ENCODE measurements at places on chromosomes 4 and X.

DNA sequence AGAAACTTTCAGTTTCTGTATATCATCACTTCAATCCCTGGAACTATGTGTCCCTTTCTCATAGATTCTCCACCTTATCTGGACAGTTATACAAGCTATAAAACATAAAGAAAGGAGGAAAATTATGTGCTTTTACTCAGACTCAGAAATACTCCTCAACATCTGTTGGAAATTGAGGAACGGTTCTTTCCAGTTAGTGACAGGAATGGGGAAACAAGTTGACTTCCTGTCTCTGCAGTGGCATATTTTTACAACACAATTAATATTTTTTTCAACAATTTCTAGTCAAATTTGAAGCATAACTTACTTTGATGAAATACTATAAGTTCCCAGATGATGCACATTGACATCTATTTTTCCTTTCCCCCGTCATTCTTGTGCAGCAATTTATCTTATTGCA is 27.9 kb downstream of the ABHD18 start:
- no peak for DNase-seq

DNA sequence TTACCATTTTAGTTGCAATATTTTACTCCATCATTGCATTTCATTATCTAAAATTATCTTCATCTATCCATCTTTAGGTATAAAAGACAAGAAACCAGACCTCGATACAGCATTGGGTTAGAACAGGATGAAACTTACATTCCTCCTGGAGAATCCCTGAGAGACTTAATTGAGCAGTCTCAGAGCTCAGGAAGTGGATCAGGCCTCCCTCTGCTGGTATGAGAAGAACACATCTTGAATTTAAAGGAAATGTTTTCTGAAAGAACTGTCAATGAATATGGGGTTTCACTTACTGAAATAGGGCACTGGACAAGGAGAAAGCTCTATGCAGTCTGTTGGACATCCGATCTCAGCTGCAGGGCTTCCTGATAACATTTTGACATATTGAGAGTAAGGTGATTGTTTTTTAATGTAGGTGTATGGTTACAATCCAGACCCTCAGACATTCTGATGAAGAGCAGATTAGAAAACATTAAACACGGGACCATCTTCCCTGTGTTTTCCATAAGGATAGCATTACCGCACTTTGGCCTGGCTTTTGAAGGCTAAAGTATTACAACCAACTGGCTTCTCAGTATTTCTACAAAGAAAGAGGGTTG is 367.2 kb downstream of the BMPR1B start:
- no peak for DNase-seq

GRCh38 chrX:129652565-129653169 is 2.1 kb downstream of the APLN start:
- no peak for DNase-seq

GRCh38 chrX:43333543-43333942 is 322.6 kb upstream of the MAOA start:
- no peak for DNase-seq

GRCh38 chrX:136387951-136388502 is 87.3 kb downstream of the ADGRG4 start:
- no peak for DNase-seq

DNA sequence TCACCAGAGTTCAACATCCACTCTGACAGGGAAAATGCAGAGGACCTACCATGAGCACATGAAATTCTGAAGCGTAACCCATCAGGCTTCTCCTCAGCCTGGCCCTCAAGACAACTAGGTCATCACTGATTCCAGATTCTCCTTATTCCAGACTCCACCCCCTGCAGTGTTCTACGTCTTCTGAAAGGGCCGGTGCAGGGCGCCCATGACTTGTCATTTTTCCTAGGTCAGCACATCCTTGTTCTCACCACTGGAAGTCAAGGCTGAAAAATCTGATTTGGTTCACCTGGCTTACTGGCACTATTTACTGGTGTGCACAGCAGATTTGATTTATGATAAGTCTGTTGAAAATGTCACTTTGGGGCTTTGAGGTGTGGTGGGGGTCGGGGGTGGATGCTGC is 140.9 kb upstream of the KLF3 start:
- no peak for DNase-seq

DNA sequence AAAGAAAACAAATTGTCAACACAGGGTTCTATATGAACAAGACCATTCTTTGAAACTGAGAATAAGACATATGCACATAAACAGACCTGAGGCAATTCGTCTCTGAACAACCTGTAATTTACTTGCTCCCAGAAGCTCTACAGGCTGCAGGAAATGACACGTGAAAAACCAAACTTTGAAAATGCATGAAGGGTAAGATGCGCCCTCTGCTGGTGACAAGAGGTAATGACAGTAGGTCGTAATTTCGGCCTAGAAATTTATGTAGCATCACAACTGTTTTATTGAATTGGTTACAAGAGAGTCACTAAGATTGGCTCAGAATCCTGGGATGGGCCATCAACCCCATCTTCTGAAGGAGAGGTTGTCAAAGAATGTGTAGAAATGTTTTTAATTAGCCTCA is 276.5 kb downstream of the PPP4R3C start:
- DNase-seq, result no peak

DNA sequence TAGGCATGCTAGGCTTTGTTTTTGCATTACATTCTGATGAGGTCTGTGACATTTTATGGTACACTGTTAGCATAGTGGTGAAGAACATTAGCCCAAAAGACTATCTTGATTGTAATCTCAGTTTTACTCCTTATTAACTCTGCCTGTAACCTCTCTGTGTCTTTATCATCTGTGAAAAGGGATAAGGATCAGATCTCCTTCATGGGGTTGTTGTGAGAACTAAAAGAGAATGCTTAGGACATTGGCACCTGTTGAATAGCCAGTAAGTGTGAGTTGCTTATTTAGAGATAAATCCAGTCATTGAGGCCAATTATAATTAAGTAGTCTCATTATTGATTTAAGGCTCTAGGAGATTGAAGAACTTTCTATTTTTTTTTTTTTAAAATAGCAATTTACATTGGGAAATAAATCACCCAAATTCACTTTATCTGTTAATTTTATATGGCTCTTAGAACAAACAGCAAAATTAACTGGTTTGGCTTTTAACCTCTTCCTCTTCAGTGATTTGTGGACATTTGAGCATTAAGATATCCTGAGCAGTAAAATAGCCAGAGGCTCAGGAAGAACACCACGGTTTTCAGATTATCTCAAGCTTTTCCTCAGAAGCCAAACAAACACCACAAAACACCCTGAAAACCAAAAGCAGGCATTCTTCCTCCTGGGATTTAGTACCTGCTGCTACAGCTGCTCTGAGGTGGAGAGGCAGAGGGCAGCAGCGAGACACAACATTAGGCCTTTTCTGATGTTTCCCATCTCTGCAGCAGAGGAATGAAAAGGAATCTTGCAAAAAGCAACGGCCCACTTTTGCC is 192.9 kb downstream of the ARHGAP10 start:
- no peak for DNase-seq

- DNase-seq, result no peak
These were observed 710.4 kb upstream of the PABPC4L start for GRCh38 chr4:134911941-134912340.

DNA sequence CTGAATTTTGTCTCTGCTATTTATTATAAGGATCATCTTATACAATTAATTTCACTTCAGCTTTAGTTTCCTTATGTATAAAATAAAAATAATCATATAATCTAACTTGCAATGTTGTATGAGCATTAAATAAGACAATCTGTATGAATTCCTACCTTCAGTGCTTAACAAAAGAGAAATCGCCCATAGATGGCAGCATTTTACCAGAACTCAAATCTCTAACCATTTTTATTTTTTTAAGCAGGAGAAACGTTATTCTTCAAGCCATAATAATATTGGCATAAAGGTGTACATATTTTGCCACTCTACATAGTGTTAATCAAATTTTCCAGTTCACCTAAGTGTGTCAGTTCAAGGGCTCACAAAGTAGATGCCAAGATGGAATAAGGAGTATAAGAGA is 78.8 kb downstream of the TMEM47 start:
- DNase-seq, result no peak

DNA sequence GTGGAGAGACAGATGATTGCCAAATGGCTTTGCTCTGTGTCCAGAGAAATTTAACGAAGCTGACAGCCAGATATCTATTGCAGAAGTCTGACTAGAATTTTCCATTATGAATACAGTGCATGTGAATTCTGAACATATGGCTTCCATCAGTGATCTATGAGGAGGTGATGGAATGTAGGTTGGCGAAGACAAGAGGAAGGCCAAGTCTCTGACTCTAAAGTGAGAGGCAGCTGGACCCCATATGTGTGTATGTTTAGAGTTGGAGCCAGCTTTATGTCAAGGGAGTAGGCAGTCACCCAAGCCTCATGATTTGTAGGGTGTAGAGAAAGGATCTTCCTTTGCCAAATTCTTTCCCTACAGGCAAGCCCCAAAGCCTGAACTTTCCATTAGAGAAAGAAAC is 76.2 kb upstream of the TEX13D start:
- DNase-seq, result no peak

GRCh38 chr4:72569719-72570235 is 756 bp upstream of the ADAMTS3 start:
- no peak for DNase-seq

DNA sequence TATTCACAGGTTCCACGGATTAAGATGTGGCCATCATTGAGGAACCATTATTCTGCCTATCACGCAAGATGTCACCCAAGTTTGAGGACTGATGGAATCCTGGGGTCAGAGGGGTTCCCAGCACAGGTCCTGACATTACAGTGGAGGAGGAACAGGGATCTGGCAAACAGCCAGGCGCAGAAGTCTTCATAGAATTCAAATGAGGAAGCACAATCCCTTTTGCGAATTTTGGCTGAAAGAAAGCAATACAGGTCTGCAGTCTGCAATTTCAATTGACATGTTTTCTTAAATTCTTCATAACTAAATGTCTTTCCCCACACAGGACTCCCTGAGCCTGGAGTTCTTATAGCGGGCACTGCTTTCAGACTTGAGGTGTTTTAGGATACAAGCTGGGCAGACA is 14.5 kb downstream of the DOCK11 start:
- DNase-seq, result no peak

DNA sequence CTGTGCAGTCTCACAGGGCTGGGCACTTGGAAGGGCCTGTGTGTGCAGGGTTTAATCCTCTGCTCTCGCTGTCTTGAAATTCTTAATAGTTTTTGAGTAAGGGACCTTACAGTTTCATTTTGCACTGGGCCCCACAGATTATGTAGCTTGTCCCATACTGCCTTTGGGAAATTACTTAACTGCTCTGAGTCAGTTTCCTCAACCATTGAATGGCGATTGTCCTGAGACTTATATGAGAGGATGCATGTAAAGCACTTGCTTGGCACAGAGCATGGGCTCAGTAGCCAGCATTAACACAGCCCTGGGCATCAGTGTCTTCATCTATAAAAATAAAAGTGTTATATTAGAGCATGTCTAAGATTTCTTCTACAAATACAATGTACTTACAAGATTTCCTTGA is 55.8 kb downstream of the CLCN5 start:
- no peak for DNase-seq

DNA sequence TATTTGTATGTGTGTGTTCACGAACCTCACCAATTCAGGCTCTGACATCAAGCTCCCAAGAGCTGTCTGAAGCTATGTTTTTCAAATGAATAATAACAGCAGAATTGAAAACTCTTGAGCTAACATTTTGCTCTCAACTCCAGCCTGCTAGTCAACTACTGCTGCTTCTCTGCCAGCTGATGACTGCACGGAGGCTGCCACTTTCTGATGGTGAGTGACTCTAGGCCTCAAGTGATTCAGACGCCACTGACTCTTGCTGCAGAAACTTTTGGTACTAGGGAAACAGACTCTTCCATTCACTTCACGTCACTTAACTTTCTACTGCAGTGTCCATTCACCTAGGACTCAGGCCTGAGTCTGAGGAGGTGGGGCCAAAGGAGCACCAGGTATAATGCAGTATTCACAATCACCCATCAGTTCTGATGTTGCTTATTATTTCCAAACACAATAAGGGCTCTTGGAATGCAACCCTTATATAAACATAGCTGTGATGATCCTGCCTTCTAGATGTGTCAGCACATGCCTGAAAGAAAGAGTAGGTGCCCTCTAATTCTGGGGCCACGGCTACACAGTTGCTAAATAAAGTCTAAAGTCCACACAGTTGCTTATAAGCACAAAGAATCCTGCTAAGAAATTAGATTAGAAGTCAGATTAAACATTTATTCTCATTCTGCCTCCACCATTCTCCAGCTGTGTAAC is 16.0 kb downstream of the PRDM8 start:
- DNase-seq, result no peak

DNA sequence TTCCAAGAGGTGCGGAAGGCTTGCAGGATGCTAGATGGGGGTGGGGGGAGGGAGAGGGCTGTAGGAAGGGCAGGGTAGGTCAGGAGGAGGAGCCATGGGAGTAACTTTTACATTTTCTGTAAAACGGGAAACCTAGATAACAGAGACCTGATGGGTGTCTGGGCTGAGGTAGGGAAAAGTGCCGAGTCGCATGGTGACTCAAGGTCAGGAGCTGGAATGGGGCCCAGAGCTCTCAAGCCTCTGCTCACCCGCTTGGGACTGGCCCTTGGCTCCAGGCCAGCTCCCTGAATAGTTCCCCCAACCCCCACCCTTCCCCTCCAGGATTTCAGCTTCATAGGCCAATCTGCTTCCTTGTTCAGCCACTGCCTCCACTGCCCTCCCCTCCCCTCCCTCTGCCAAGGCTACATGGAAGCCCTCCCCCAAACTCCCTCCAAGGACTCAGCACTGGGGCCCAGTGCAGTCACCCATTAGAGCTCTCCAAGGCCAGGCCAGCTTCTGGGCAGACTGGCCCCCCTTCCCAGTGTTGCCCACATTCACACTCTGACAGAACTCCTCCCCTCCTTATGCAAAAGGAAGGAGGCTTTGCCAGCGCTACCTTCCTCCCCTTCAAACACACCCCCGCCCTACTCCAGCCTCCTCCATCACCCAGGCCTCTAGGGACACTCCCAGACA is 43.6 kb downstream of the TSC22D3 start:
- DNase-seq, result no peak

DNA sequence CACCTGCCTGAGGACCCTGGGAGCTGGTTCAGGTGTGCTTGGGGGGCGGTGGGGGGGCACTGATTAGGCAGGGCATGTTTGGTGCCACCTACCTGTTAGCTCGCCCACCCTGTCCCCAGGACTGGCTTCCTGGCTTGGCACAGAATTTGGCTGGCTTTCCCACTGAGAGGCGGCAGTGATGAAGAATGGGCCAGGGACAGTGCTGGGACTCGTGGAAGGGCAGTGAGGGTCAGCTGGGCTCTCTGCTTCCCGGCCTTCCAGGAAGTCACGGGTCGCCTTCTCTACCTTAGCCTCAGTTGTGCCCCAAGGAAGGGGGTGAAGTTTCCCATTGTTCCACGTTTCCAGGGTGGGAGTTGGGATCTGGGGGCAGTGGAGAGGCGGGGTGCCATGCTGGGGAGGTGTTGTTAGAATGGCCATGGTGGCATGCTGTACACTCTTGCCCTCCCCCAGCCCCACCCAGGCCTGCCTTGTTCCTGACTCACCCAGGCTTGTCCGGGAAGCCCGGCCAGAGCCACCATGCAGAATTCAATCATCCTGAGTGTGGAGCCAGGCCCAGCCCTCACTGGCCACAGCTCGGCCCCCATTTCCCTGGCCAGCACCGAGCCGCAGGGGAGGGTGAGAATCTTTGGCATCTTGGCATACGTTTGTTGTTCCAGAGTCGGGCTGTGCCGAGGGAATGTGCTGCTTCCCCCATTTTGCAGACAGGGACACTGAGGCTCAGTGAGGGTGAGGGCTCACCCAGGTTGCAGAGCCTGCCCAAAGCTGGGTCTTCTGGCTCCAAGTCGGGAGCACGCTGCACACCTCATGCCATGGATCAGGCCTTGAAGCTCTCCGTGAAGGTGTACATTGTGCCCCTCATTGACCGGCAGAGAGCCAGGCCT is 21.9 kb upstream of the GPR78 start:
- DNase-seq, result no peak

GRCh38 chr4:14100349-14100748 is 472.8 kb upstream of the BOD1L1 start:
- no peak for DNase-seq
